ENCODE measurements at places on chromosomes 13 and 19.

- DNase-seq, result no peak
These were observed 85.8 kb upstream of the ZNF43 start for GRCh38 chr19:21921691-21922180.

- DNase-seq, result no peak
These were observed 19.2 kb downstream of the KLK5 start for GRCh38 chr19:50933640-50934039.

DNA sequence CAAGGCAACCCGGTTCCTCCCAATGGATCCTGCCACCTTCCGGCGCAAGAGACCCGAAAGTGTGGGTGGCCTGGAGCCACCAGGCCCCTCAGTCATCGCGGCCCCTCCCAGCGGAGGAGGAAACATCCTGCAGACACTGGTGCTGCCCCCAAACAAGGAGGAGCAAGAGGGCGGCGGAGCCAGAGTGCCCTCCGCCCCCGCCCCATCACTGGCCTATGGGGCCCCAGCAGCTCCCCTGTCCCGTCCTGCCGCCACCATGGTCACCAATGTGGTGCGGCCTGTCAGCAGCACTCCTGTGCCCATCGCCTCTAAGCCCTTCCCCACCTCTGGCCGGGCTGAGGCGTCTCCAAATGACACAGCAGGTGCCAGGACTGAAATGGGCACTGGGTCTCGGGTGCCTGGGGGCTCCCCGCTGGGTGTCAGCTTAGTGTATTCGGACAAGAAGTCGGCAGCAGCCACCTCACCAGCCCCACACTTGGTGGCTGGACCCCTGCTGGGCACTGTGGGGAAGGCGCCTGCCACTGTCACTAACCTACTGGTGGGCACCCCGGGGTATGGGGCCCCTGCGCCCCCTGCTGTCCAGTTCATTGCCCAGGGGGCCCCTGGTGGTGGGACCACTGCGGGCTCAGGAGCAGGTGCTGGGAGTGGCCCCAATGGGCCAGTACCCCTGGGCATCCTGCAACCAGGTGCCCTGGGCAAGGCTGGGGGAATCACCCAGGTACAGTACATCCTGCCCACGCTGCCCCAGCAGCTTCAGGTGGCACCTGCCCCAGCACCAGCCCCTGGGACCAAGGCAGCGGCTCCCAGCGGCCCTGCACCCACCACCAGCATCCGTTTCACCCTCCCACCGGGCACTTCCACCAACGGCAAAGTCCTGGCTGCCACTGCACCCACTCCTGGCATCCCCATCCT, 11.2 kb upstream of the PRR19 start:
- no peak for DNase-seq

DNA sequence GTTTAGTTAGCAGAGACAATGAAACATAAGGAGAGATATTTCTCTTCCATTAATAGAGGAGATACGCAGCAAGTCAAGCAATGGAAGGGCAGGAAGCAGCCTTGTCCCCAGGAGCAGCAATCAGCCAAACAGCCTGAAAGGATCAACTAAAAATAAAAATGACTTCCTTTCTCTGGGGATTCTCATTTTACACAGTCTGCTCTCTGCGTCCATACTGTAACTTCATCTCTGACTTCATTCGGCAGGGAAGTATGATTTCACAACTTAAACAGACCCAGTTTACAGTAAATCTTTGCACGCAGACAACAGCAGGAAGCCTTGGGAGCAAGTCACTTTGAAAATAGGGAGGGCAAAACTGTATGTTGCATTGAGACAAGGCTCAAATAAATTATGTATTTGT, 826.7 kb downstream of the DIAPH3 start:
- no peak for DNase-seq

DNA sequence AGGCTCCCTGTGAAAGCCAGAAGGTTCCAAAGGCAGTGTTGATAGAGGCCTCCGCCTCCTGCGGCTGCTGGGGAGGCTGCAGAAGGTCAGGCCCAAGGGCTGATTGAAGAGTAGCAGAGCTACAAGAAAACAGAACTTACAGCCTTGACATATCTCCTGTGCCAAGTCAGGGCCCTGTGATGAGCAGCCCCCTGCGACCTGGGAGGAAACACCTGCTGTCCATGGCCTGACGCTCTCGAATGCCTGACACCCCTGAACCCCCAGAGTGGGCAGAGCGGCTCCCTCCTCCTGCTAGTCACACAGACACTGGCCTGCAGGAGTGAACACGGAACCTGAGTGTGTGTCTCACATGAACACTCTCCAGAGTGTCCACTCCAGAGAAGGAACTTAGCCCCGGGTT, 38.2 kb upstream of the TUBGCP3 start:
- no peak for DNase-seq

All from Ammon's horn (tissue), 1 donor.